Aortic smooth muscle cell (primary cell): ENCODE measurements at places on chromosomes 11 and 22. TPM values are rescaled to one million over a fixed set of nuclear protein-coding genes. Genes with fewer than 3 reads are reported as not detected.

OLFML1 gene
- 14.7 and 15.2 TPM in 2 replicates for total RNA-seq

CD3E gene
- not detected in 2 replicates for total RNA-seq

PHOX2A gene
- not detected in 2 replicates for total RNA-seq

OR51B5 gene
- total RNA-seq, result 0.19 and 0.40 TPM in 2 replicates

CCDC90B gene
- 63.1 and 69.3 TPM in 2 replicates for total RNA-seq

TRIM51 gene
- not detected in 2 replicates for total RNA-seq

PDE3B gene
- 2.4 and 3.3 TPM in 2 replicates for total RNA-seq

NECTIN1 gene
- 2.4 and 2.9 TPM in 2 replicates for total RNA-seq

VPREB3 gene
- total RNA-seq, result not detected in 2 replicates

PIWIL4 gene
- 2.6 and 3.0 TPM in 2 replicates for total RNA-seq

OR4D5 gene
- not detected in 2 replicates for total RNA-seq

APOA4 gene
- not detected in 2 replicates for total RNA-seq

TMPRSS5 gene
- total RNA-seq, result under 0.01 and 0.31 TPM in 2 replicates

IGLL1 gene
- not detected in 2 replicates for total RNA-seq

RBX1 gene
- total RNA-seq, result 63.9 and 68.0 TPM in 2 replicates

DGCR2 gene
- total RNA-seq, result 30.1 and 32.1 TPM in 2 replicates

CRYBB3 gene
- total RNA-seq, result not detected in 2 replicates

MS4A12 gene
- total RNA-seq, result not detected in 2 replicates

ABCC8 gene
- total RNA-seq, result not detected in 2 replicates
